ENCODE measurements at places on chromosomes 3 and 15.

- DNase-seq, result peak; percentile 99
These were observed 10.6 kb downstream of the CISH start for GRCh38 chr3:50600841-50601591.

DNA sequence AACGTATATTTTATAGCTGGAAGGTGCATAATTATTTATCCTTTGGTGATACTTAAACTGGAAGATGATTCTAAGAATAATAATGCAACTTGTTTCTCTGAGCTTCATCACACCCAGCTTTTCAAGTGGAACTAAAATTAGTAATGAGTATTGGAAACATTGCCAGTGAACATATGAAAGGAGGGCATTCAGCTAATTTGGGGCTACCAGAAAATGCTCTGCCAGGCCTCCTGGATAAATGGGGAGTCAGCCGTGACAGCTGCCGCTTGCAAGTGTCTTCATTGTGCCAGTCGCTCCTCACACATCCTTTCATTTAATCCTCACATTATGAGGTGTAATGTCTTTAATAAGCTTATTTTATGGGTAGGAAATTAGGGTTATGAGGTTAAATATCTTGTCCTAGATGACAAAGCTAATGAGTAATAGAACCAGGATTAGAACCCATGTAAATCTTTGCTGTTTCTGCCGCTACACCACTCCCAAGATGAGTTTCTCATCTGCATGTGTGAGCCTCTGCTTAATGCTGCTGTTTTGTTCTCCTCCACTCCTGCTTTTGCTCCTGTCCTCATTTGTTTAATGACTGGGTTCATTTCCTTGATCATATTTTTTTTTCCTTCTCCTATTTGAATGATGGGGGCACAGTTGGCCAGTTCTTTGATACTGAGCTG lies 155.7 kb downstream of the PLCL2 start:
- DNase-seq, result no peak

GRCh38 chr15:41474436-41474835 lies 19.2 kb upstream of the ITPKA start:
- no peak for DNase-seq

DNA sequence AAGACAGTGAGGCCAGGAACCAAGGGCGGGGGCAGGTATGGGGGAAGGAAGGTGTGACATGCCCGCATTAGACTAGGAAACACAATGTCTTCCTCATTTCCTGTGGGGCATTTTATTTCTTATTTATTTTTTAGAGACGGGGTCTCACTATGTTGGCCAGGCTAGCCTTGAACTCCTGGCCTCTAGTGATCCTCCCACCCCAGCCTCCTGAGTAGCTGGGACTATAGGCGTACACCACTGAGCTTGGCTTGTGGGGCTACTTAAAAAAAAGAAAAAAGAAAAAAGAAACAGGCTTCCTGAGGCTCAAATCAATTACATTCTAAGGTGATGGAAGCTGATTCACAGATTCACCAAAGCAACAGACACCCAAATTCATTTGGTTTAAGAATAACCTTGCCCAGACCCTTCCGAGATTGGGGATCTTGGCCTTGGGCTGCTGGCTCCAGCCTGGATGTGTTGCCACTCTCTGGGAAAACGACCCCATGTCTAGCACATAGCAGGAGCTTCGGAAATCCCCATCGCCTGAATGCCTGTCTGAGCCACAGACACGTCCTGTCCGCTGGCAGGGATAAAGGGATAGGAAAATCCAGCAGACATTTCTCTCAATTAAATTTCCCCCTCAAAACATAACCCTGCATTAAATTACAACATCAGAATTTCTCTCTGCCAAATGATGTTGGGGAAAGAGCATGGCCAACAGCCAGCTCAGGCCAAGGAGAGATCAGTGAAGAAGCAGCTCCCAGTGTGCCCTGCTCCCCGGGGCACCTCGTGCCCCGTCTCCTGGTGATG lies 13.0 kb downstream of the CPN2 start:
- DNase-seq, result no peak

GRCh38 chr3:197392961-197393360 lies 94.5 kb upstream of the DLG1 start:
- DNase-seq, result no peak

- DNase-seq, result no peak
These were observed 40.1 kb upstream of the CD47 start for GRCh38 chr3:108130701-108131474.

DNA sequence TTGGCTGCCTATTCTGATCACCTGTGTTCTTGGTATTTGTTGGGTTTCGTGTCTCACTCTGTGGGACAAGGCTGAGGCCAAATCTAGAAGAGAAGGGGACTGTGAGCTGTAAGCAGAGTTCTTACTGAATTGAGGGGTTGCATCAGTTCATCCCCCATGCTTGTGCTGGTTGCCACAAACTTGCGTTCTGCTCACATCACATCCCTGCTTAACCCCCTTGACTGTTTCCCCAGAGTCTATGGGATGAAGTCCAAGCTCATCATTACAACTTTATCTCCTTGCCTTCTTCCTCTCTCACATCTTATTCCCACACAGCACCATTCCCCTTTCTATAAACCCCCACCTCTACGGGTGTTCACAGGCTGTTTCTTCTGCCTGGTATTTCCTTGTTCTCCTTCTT lies 143.8 kb upstream of the ABHD17C start:
- no peak for DNase-seq

- no peak for DNase-seq
These were observed 140.6 kb upstream of the BHLHE40 start for GRCh38 chr3:4838621-4839022.

- no peak for DNase-seq
These were observed 200.5 kb downstream of the CLSTN2 start for GRCh38 chr3:140135461-140135860.

DNA sequence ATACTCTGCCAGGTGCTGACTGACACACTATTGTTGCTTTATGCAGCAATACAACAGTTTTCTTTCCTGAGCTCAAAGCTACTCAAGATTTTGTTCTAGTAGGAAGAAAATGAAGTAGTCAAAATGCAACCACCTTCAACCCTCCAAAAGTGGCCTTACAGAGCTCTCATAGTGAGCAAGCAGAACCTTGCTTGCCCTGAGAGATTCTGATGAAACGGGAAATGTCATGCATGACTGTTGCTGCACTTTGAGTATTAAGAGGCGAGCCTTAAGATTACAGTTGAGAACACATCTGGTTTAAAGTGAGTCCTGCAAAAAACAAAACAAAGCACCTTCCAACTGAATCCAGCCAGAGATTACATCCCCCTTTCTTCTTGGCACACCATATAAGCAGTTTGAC lies 29.7 kb downstream of the MINDY4B start:
- DNase-seq, result no peak

DNA sequence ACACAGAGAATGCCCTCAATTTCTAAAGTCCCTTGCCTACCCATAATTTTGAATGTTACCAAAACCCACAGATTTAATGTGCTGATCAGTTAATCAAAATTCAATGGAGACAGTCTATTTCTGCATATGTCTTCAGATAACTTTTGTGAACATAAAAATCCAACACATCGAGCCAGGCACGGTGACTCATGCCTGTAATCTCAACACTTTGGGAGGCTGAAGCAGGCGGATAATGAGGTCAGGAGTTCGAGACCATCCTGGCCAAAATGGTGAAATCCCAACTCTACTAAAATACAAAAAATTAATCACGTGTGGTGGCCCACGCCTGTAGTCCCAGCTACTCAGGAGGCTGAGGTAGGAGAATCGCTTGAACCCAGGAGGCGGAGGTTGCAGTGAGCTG lies 49.3 kb downstream of the PEAK1 start:
- no peak for DNase-seq

DNA sequence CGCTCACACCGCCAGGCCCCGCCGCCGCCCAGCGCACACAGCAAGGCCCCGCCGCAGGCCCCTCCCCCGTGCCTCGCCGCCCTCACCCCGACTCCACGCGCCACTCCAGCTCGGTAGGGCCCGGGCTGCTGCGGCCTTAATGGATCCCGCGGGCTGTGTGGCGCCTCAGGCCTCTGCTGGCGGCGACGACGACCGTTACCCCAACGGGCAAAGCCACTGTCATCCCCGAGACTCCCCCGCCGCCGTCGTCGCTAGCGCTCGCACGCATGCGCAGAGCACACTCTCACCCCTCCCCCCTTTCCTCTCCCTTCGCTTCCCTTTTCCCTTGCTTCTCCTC lies at the start of gene MSL2:
Gene MSL2 (minus strand): TSS at position 272 of the 337 bp plus-strand sequence. CDS start 1,222 bp downstream, outside the sequence.
- DNase-seq, result no peak

- no peak for DNase-seq
These were observed 604.0 kb upstream of the LMCD1 start for GRCh38 chr3:7897655-7898054.

DNA sequence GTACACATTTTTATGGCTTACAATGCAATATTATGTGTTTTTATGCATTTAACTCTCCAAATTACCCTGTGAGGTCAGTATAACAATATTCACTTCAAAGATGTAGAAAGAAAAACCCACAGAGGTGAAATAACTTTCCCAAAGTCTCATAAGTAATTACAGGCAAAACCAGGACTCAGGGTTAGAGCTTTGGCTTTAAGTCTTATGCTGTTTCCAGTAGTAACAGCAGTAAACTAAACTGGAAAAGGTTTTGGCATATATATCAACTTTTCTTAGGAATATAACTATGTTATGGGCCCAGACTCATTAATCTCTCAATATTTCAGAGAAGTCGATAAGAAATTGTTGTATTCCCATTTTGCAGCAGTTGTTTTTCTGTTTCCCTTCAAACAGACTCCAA lies 206.3 kb upstream of the KCNMB2 start:
- DNase-seq, result no peak

DNA sequence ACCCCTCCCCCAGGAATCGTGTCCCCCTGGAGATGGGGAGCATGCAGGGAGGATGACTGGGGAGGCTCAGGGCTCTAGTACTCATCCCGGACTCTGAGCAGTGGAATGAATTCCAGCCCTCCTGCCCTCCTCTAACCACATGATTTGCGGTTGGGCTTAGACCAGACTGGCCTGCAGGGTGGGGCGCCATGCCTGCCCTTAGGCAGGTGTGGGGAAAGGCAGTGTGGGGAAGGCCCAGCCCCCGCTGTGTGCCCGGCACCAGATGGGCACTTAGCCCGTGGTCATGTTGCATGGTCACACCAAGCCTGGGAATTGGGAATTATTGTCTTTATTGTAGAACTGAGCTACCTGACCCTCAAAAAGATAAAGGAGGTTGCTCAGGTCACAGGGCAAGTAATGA lies 283.8 kb downstream of the TLE3 start:
- DNase-seq, result no peak

- no peak for DNase-seq
These were observed 345.5 kb upstream of the ROBO1 start for GRCh38 chr3:80113331-80113730.

DNA sequence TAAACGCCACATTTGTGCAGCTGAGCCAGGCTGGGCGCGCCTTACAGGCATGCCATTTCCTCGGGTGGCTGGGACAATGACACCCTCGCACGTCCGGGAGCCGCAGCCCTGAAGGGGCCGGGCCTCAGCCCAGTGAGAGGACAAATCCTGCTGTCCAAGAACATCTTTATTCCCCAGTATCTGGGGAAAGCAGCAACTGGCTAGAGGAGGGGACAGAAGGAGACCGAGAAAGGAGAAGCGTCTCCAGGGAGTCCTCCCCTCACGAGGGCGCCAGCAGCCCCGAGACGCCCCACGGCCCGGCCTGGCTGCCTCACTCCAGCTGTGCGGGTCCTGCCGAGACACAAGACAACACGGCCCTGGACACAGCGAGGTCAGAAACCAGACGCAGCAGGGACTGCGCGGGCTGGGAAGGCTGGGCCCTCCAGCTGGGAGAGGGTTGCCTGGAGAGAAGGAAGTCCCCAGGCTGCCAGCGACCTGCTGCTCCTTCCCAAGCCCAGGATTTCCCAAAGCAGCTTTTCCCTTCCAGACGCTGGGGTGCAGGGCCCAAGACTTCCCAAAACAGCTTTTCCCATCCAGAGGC lies 130.2 kb downstream of the CHSY1 start:
- peak; percentile 51 for DNase-seq

- DNase-seq, result no peak
These were observed 149.3 kb upstream of the MEF2A start for GRCh38 chr15:99416191-99417188.

DNA sequence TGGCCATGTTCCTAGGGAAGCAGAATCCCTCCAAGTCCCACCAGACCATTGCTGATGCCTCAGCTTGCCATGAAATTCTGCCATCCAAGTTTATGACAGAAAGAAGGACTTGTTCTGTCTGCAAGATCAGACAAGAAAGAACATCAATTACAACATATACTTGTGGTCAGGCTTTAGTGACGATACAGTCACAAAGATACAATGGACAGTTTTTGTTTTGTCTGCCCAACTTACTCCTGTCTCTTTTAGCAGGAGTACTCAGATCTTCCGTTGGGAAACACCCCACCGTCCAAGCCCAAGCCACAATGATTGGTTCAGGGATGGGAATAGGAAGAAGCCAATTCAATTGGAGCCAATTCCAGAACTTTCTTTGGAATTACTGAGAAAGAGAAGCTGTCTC lies 15.7 kb downstream of the KLHL6 start:
- no peak for DNase-seq

- DNase-seq, result no peak
These were observed 3.4 kb upstream of the MUC20 start for GRCh38 chr3:195717416-195717815.

DNA sequence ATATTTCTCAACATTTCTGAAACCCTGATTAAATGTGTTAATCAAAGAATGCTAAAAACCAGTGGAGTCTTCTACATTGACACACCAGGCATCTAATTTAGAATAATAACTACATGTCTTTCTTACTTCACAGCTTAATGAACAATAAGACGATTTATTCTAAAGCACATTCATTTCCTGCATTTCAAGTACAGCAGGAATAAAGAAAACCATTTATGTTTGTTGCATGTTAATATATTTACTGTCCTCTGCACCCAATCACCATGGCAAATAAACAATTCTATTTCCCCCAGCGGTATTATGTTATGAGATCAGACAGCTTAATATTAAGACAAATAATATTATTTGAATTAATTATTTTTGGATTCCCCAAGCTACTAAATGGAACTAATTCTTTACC lies 1336.3 kb upstream of the CADM2 start:
- no peak for DNase-seq

DNA sequence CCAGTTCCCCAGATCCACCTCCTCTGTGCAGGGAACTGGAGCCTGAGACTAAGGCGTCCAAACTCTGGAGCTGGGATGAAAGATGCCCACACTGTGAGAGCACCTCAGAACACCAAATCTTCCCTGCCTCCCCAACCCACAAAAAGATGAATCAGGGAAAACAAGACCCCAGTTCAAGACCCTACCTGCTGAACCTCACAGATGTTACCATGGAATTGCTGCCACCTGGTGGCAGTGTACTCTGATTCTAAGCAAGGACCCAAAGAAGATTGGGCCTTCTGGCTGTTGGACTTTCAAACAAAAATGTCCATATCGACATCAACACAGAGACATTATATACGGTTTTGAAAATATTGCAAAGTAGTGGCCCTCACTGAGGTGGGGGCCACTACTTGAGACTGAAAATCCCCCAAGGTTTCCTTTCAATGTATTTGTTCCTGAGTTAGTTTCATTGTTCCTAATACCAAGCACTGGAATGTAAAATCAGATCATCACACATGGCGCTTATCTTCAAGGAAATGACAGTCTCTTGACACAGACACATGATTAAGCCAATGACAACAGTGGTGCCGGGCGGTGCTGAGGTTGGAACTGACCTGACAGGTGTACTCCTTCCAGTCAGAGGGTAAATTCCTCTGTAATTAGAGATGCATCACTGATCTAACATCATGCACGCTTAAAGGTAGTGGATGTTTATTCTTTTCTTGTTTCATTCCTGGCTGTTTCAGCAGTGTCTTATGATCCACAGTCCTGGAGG lies 67.6 kb downstream of the SLC6A11 start:
- DNase-seq, result no peak

All from body of pancreas (tissue), 4 donors.